Articular chondrocyte of knee joint (primary cell): ENCODE measurements at places on chromosomes 6 and 20. TPM values are rescaled to one million over a fixed set of nuclear protein-coding genes. Genes with fewer than 3 reads are reported as not detected.

The RPP40 gene
- 14.9 and 15.9 TPM in 2 replicates for total RNA-seq

The RNF217 gene
- 22.6 and 32.8 TPM in 2 replicates for total RNA-seq

The CFB gene
- 26.9 and 34.6 TPM in 2 replicates for total RNA-seq

The TMEM217 gene
- total RNA-seq, result 2.6 and 3.3 TPM in 2 replicates

The PRL gene
- total RNA-seq, result 0.11 TPM in 1 of 2 replicates, not detected in the other

The IL17A gene
- total RNA-seq, result not detected in 2 replicates

The E2F1 gene
- 2.0 and 3.4 TPM in 2 replicates for total RNA-seq

The BHLHE23 gene
- total RNA-seq, result not detected in 2 replicates

The TGIF2 gene
- total RNA-seq, result 9.5 and 11.7 TPM in 2 replicates

The ENPP1 gene
- 53.1 and 68.5 TPM in 2 replicates for total RNA-seq

The CLDN20 gene
- total RNA-seq, result not detected in 2 replicates

The GGT7 gene
- 8.2 and 8.4 TPM in 2 replicates for total RNA-seq

The CDYL gene
- total RNA-seq, result 60.0 and 79.3 TPM in 2 replicates

The ENPP5 gene
- 0.13 and 0.65 TPM in 2 replicates for total RNA-seq

The VSX1 gene
- not detected in 2 replicates for total RNA-seq

The AK9 gene
- 5.6 and 6.9 TPM in 2 replicates for total RNA-seq

The NRSN1 gene
- not detected in 2 replicates for total RNA-seq

The OR2H1 gene
- not detected in 2 replicates for total RNA-seq

The SRSF12 gene
- total RNA-seq, result 0.52 and 0.65 TPM in 2 replicates

The SIRPA gene
- total RNA-seq, result 75.8 and 125 TPM in 2 replicates

The SLC24A3 gene
- total RNA-seq, result 0.26 and 2.3 TPM in 2 replicates

The SNPH gene
- 6.3 and 6.4 TPM in 2 replicates for total RNA-seq

The LRRN4 gene
- total RNA-seq, result under 0.01 and 0.11 TPM in 2 replicates

The BANF2 gene
- not detected in 2 replicates for total RNA-seq

The SMIM13 gene
- 5.5 and 6.2 TPM in 2 replicates for total RNA-seq

The FAM217A gene
- not detected in 2 replicates for total RNA-seq

The RAET1L gene
- not detected in 2 replicates for total RNA-seq

The RAB23 gene
- 181 and 201 TPM in 2 replicates for total RNA-seq

The LY86 gene
- total RNA-seq, result not detected in 2 replicates

The SNRPB gene
- 79.1 and 92.8 TPM in 2 replicates for total RNA-seq

The GNMT gene
- total RNA-seq, result 0.11 TPM in 1 of 2 replicates, not detected in the other

The PI16 gene
- total RNA-seq, result under 0.01 and 0.52 TPM in 2 replicates

The PDYN gene
- not detected in 2 replicates for total RNA-seq

The SYCP2 gene
- 2.6 and 2.7 TPM in 2 replicates for total RNA-seq

The POPDC3 gene
- total RNA-seq, result 71.8 and 73.3 TPM in 2 replicates

The ZFP57 gene
- total RNA-seq, result not detected in 2 replicates

The RNASET2 gene
- 24.3 and 70.5 TPM in 2 replicates for total RNA-seq

The PGC gene
- total RNA-seq, result not detected in 2 replicates

The PRR18 gene
- 0.13 TPM in 1 of 2 replicates, not detected in the other for total RNA-seq

The EXOC2 gene
- total RNA-seq, result 23.9 and 25.6 TPM in 2 replicates

The SPTLC3 gene
- 36.5 and 48.1 TPM in 2 replicates for total RNA-seq

The TRIM27 gene
- 45.3 and 62.1 TPM in 2 replicates for total RNA-seq

The GRM1 gene
- total RNA-seq, result 0.22 and 0.26 TPM in 2 replicates

The MEI4 gene
- total RNA-seq, result under 0.01 TPM in 2 replicates

The GPLD1 gene
- total RNA-seq, result 2.2 and 2.7 TPM in 2 replicates

The C6orf141 gene
- not detected in 2 replicates for total RNA-seq

The GDAP1L1 gene
- total RNA-seq, result 0.13 and 0.22 TPM in 2 replicates

The TBXT gene
- total RNA-seq, result not detected in 2 replicates

The POU5F1 gene
- total RNA-seq, result 0.65 and 0.97 TPM in 2 replicates
